ENCODE measurements at places on chromosomes 7 and 10. TPM values are rescaled to one million over a fixed set of nuclear protein-coding genes. Genes with fewer than 3 reads are reported as not detected.

The MYO3A gene
- 1.4 TPM for total RNA-seq

- no peak for DNase-seq
These were observed 24.9 kb downstream of the C7orf25 start for GRCh38 chr7:42886893-42887505.

- DNase-seq, result no peak
These were observed 133.1 kb upstream of the ADAM12 start for GRCh38 chr10:126521399-126521798.

- no peak for DNase-seq
These were observed 22.4 kb downstream of the LDB3 start for GRCh38 chr10:86690657-86691084.

- DNase-seq, result no peak
These were observed 134.3 kb downstream of the C10orf90 start for GRCh38 chr10:126536148-126536547.

- DNase-seq, result no peak
These were observed 683.2 kb downstream of the LRMDA start for GRCh38 chr10:76114581-76115001.

The PRF1 gene
- 1.0 TPM for total RNA-seq

The HHEX gene
- total RNA-seq, result 155 TPM

DNA sequence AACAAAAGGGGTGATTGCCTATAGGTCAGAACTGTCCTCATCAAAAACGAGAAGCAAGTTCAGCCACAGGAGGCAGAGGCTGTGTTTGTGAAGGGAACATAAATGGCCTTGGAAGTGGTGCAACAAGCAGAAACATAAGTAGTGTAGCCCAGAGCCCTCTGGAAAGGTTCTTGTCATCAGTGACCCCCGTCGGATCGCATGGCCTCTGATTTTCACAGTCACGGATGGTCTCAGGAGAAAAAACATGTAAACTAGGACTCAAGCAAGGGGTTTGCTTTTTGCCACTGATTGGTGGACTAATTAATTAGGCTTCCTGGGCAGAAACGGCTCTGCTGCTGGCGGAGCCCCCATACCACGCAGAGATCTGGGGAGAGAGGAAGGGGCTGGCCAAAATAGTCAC lies 496.5 kb upstream of the MKI67 start:
- DNase-seq, result no peak

GRCh38 chr10:53325066-53325465 lies 552.5 kb upstream of the MBL2 start:
- DNase-seq, result no peak

GRCh38 chr7:141960687-141961422 lies 12.7 kb downstream of the TAS2R38 start:
- DNase-seq, result peak; percentile 47

DNA sequence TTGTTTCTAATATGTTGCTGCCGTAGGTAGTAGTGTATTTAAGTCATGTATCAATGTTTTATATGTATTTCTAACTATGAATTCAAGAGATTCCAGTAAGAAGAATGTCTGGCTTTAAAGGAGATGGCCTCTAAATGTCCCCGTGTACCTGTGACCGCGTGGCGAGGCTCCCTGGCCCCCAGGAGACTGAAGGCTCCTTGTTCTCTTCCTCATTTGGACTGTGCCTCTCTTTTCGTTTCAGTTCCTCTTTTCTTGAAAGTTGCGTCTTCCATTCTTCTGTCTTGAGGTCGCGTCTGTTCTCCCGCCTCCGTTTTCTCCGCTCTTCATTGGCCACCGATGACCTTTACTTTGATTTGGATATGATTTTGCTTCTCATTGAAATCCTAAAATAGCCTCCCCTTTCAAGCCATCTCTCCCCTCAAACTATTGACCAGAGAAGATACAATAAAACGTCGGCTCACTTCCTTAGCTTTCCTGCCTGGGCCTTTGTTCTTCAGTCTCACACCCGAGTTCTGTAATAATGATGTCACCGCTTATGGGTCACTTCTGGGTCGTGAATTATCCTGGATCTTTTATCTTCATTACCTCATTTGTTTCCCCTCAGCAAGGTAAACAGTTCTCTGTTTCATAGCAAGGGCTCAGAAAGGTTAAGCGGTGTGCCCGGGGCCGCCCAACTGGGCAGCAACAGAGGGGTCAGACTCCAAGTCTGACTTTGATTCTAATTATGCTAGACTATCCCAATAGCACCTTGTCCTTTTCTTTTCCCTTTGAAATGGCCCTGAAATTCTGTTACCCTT lies 28.7 kb downstream of the WIPI2 start:
- peak; percentile 92 for DNase-seq

GRCh38 chr10:86400705-86401587 lies 34.4 kb upstream of the GRID1 start:
- peak; percentile 74 for DNase-seq

DNA sequence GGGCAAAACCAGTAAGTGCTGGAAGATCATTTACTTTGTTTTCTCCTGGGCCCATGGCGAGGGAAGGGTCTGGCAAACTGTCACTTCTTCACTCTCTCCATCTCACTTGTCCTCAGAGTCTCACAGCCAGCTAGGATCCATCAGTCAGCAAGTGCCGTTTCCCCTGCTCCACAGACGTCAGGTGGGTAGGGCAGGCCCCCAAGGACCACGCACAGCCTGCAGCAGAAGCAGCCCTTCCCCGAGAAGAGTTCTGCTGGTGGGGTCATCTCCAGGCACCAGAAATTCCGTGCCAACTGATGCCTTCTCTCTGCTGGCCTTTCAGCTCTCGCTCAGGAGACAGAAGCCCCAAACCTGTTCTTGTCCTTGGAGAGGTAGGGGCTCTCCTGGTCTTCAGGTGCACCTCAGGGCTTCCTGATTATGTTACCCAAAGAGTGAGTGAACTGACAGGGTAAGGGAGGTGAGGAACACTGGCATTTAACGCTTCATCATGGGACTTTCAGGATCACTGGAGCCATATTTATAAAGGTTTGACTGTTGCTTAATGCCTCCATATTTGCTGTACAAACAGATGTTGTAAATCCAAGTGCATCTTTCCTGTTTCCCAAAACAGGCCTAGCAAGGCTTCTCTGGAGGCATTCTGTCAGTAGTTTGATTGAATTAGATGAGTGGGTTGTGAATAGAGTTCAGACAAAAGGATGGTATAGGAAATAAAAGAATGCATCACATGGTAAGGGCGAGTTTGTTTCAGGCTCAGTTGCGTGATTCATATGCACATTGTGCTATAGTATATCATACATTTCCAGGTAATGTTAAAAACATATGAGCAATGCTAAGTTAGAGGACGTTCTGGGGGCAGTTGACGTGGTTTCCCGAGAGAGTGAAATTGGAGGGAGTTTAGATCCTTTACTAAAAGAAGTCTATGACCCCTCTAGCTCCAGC lies 13.7 kb upstream of the TSPAN15 start:
- no peak for DNase-seq

DNA sequence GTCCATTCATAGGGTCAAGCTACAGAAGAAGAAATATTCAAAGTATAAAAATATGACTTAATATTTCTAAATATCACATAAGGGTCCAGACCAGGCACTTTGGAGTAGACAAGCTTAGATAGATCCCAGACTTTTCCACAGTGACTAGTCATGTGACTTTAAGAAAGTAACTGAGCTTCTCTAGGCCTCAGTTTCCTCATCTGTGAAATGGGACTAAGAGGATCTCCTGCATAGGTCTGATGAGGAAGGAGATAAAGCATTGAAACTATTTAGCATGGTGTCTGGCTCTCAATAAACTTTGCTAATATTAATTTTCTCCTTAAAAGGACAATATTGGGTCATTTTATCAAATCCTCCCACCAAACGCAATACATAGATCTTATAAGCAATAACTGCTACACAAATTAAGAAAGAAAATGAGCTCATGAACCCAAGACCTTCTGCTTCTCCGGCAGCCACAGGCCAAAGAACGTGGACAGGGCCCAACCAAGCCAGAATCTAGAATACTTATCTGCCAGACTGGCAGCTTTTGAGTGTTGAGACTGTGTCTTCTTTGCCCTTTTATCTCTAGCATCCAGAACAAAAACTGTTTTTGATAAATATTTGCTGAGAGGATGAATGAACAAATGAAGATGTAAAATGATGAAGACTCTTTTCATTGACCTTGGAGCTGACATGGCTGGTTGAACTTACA lies 1.6 kb upstream of the TARP start:
- no peak for DNase-seq

The PDSS1 gene
- total RNA-seq, result 4.3 TPM

- DNase-seq, result no peak
These were observed 34.1 kb upstream of the MKI67 start for GRCh38 chr10:128160297-128160711.

DNA sequence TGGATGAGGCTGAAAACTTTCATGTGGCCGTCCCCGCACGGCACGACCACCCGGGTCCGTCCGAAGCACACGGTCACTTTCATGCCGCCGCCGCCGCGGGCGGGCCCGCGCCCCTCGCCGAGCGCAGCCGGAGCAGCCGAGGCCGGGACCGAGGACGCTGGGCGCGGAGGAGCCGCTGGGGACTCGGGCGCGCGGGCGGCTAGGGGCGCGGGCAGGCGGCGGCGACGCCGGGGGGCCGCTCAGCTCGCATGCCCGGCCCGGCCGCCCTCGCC lies 247 bp downstream of the PARD3 start:
- no peak for DNase-seq

- no peak for DNase-seq
These were observed 11.9 kb upstream of the XPNPEP1 start for GRCh38 chr10:109934958-109935793.

DNA sequence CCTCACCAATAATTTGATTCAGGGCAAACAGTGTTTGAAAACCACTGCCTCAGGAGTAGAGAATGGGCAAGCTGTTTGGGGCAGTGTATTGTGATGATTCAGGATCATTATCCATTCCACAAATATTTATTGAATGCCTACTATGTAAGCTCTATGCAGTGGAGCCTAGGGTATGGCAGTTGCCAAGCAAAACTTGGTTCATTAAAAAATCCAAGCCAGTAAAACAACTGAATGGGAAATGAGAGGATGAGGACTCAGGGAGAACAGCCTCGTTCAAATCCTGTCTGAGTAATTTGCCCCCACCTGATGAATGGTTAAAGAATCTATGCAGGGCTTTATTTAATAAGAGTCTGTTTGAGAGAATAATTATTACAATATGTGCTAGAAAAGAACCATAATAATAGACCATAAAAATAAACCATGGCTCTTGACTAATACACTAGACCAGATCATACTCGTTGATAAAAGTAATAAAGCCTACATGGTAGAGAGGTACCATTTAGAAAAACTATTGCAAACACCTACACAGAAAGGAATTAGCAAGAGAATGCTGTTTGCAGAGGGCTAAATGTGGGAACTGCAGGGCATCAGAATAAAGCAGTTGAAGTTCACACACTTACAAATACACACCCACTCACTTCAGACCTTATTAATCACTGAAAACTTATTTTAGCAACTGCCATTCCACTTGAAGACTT lies 71.7 kb downstream of the CREB5 start:
- no peak for DNase-seq

The ANKRD30A gene
- total RNA-seq, result not detected

- DNase-seq, result no peak
These were observed 499.0 kb upstream of the KLF6 start for GRCh38 chr10:4283846-4284610.

- no peak for DNase-seq
These were observed 10.9 kb upstream of the SNX8 start for GRCh38 chr7:2325162-2325561.

DNA sequence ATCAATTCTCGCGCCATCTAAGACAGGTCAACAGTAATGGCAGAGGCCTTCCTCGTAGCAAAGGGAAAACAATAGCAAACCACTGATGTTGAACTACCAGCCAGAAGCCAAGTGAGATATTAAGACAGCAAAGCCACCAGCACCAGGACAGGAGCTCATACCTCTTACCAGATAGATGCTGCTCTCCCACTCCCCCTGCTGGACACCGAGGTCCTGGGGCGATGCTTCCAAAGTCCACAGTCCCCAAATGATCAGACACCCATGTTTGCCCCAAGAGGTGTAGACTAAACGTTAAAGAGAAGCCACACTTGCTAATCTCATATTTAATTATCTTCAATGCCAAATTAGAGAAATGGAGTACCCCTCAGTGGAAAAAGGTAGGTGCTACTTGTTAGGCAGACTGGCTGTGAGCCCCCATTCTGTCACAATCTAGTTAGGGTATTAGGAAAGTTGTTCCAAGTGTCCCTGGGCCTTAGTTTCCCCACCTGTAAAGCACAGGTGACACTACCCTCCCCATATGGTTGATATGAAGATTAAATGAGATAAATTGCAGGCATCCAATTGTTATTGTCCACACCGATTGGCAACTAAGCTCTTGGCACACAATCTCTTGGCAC lies 39.9 kb downstream of the TOMM7 start:
- peak; percentile 84 for DNase-seq

DNA sequence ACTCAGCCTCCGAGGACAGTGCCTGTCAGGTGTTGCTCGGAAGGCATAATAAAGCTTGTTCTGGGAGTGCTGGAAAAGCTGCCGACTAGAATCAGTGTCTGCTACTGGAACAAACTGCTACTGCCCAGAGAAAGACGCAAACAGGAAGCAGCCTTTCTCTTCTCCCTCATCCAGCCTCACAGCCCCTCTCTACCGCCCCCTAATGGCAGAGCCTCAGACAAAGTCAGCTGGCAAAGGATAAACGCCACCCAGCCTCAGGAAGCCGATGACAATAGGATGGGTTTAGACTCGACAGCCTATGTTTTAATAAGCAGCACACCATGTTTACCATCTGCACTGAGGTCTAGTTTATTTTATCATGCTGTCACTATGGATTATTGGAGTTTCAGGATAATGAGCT lies 169.5 kb upstream of the LYZL1 start:
- DNase-seq, result no peak

The OR6B1 gene
- total RNA-seq, result not detected

DNA sequence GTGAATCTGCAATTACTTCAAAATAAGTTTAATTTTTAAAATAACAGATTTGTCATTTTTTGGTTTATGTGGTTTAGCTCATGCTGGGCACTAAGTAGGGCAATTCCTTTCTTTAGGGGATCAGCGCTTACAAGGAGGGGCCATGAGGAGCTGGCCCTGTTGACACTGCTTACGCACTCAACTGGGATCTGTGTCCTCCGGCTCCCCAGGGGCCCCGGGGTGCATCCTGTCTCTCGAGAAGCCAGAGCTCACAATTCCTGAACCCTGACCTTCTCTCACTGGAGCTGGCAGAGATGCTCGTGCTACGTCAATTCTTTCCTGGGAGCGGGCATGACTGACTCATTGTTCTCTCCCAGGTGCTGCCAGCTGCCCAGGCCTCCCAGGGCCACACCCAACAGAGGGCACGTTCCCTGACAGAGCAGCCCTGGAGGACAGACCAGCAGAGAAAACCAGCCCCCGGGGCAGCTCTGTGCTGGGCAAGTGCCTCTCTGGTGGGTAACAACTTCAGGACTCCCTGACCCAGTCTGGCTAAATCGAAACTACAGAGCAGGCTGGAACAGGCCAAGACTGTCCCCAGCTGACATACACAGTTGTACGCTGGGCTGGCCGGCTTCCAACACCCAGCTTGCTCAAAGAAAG lies 36.8 kb downstream of the CTBP2 start:
- DNase-seq, result no peak

The WNT8B gene
- total RNA-seq, result not detected

The MRC1 gene
- total RNA-seq, result 0.44 TPM

DNA sequence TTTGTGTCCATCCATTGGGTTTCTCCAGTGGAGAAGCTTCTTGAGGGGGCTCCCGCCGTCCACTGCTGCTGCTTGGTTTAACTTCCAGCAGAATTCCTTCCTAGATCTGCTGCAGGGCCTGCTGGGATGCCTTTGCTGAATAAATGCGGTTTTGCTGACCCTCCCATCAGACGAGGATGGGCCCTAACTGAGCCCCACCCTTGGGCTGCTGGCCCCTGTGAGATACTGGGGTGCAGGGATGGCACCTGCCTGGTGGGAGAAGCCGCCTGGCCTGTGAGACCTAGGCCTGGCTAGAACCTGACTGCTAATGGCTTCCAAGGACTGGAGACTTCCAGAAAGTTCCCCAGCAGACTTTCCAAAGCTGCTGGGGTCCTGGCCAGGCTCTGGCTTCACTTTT lies 43.8 kb downstream of the ZNF467 start:
- no peak for DNase-seq
